ENCODE measurements at places on chromosomes 4 and X. TPM values are rescaled to one million over a fixed set of nuclear protein-coding genes. Genes with fewer than 3 reads are reported as not detected.

Gene CAPN6
- total RNA-seq, result under 0.01 TPM

Gene CT45A2
- not detected for total RNA-seq

Gene GAGE12F
- not detected for total RNA-seq

Gene GIMD1
- not detected for total RNA-seq

Gene UCP1
- total RNA-seq, result not detected

Gene SMARCA5
- total RNA-seq, result 35.2 TPM

Gene MTNR1A
- 0.07 TPM for total RNA-seq

Gene ERAS
- not detected for total RNA-seq

Gene ZNF81
- total RNA-seq, result 4.4 TPM

Gene ANK2
- 8.8 TPM for total RNA-seq
